ENCODE measurements at places on chromosomes 5 and 9.

GRCh38 chr5:133519191-133519590 is 93.2 kb downstream of the FSTL4 start:
- no peak for DNase-seq

GRCh38 chr9:20804489-20805250 is 120.6 kb downstream of the FOCAD start:
- DNase-seq = no peak

- no peak for DNase-seq
These were observed 33.7 kb downstream of the SNX18 start for GRCh38 chr5:54551292-54551691.

DNA sequence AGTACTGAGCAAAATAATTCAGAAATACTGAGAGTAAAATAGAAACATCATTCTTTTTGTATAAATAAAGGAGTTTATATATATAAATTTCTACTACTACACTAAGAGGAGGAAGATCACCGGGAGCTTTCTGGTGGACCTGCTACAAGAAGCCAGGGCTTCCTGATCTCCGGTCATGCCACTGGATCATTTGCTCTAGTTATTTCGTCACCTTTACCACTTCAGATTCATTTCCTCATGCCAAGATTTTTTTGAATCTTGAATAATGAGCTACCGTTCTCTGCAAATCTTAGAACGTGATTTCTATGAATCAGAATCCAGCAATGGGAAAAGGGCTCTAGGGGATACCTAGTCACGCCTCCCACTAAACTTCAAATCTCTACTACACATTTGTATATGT is 51.9 kb upstream of the TBC1D9B start:
- no peak for DNase-seq

DNA sequence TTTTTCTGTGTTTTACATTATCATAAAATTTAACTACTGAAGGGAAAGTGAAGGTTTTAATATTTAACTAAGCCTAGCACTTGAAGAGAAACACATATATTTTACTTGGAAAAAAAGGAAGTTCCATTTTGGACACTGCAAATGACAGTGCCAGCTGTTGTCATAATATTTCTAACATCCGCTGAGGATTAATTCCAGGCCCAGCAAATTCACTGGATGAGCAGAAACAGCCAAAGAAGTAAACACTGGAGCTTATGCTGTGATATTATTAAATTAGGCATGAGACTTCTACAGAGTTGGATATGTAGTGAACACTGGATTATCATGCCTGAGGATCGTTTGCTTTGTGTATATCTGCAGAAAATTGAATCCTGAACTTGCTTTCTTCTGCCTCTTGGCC is 67.6 kb downstream of the GHR start:
- DNase-seq = no peak

DNA sequence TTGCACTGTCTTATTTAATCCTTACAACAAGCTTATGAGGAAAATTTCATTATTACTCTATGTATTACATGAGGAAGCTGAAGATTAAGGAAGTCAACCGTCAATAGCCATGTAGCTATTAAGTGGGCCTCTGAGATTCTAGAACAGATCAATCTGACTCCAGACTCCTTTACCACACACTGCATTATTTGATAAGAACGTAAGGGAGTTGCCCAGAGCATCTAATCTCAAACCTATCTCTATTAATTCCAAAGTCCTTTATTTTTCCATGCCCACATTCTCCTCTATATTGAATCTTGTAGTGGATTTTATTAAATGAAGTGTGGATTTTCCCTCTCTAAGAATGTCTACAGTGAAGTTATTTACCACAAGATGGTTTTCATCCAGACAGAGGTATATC is 118.2 kb upstream of the MTAP start:
- no peak for DNase-seq

DNA sequence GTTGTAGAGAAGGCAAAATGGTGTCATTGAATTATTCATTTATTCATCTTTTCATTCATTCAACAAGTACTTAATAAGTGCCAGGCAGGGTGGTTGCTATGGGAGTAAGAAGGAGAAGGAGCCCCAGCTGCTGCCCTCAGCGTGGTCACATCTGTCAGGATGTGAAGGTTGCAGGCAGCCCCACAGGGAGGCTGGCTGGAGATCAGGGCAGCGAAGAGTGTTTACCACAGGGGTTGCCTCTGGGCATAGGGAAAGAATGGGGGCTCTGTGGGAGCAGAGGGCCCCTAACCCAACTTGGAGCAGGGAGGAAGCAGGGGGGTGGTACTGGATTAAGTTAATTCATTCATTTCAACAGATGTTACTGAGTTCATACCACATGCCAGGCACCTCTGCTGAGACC is 6.0 kb downstream of the PCDH12 start:
- no peak for DNase-seq

DNA sequence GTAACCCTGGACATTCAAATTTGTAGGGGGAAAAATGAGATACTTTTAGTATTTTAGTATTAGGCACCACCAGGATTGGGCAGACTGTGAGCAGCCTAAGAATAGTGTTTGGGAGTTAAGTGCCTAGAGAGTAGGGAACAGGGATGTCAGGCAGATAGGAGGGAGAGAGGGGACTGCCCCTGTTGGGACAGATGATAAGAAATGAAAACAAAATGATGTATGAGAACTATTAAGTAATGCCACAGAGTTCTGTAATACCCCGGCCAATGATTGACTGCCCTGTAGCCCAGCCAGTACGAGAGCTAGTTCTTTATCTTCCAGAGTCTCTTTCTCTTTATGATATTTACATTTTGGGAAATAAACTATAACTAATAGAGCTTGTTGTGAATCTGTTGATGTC is 24.4 kb downstream of the ARHGAP26 start:
- no peak for DNase-seq

- no peak for DNase-seq
These were observed 40.2 kb upstream of the TRIM32 start for GRCh38 chr9:116646661-116647514.

- DNase-seq = no peak
These were observed 119.0 kb upstream of the SLC25A48 start for GRCh38 chr5:135715267-135716055.

DNA sequence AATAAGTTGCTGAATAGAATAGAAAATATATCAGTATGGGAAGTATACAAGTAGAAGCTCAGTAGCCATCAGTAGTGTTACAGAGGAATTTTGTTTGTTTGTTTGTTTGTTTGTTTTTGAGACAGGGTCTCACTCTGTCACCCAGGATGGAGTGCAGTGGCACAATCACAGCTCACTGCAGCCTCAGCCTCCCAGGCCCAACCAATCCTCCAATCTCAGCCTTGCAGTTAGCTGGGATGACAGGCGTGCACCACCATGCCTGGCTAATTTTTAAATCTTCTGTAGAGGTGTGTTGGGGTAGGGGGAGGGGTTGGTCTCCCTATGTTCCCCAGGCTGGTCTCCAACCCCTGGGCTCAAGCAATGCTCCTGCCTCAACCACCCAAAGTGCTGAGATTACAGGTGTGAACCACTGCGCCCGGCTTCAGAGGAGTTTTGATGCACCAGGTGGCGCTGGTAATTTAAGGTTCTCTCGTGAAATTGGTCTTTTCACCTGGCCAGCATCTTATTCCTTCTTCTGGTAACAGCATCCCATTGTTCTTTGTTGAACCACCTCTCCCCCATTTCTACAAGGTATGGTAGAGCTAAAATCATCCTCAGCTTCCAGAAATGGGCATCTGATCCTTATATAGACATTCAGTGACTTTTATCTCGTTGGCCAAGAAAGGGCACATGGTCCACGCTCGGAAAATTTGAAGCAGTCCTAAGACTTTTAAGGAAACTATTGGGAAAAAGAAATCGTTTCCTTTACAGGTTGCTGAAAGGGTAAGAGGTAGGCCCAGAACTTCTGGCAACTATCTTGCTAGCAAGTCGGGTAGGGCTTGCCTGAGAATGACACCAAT is 157.1 kb downstream of the ARRDC3 start:
- peak; percentile 71 for DNase-seq

DNA sequence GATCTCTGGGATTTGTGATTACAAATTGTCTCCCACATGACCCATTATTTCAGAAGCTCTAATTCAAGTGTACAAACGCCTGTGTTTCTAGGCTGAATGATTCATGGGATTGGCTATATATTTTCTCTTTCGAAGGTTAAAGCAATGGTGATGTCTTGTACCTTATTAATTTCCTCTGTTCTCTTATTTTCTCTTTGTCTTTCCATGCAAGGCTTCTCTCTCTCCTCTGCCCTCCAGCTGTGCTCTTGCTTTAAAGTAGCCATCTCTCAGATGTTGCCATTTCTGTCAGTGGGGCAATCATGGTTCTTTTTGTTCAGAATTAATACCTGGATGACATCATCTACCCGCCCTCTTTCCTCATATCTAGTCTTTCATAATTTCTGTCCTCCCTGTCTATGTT is 184.3 kb upstream of the ATP10B start:
- DNase-seq = no peak

GRCh38 chr5:73816656-73817420 is 190.8 kb downstream of the ARHGEF28 start:
- DNase-seq = no peak

DNA sequence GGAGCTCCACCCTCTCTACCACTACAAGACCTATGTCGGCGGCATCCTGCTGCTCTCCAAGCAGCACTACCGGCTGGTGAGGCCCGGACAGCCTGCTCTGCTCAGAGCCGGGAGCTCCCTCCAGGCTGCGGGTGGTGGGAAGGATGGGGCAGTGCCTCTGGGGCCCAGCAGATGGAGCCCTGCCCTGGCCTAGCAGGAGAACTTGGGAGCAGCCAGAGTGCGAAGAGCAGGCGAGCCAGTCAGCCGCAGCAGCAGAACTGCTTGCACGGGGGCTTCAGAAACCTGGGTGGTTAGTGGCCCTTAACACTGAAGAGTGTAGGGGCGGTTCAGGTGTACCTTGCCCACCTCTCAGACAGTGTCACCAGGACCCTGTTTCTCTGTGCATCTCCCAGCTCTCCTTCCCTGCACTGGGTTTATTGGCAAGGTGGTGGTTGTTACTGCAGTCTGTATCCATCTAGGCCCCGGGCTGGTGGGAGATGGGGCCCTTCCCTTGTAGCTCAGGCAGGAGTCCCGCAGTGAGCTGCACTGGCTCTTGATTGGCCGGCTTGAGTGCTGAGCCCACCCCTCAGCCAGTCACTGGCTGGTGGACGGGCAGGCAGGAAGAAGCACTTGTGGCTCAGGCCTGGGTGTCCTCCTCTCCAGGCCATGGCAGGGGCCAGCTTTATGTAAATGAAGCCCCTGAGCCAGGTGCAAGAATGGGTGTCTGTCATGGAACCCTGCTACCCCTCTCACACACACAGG is 7.7 kb downstream of the B4GALT7 start:
- peak; percentile 65 for DNase-seq

DNA sequence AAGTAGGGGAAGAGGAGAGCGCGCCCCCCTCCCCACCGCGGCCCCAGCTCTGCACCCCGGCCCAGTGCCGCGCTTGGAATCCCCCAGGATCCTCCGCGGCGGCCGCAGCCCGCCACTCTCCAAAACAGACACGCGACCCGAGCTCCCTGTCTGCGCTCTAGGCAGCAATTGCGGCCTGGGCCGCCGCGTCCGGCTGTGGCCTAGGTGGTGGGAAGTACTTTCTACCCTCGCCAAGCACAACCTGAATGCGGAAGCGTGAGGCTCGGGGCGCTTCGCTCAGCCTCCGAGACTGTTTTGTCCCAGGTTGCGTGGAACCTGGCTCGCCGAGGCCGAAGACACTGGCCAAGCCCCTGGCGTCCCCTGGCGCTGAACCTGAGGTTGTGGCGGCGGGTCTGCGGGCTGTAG is 3.3 kb upstream of the FOXB2 start:
- DNase-seq = no peak

DNA sequence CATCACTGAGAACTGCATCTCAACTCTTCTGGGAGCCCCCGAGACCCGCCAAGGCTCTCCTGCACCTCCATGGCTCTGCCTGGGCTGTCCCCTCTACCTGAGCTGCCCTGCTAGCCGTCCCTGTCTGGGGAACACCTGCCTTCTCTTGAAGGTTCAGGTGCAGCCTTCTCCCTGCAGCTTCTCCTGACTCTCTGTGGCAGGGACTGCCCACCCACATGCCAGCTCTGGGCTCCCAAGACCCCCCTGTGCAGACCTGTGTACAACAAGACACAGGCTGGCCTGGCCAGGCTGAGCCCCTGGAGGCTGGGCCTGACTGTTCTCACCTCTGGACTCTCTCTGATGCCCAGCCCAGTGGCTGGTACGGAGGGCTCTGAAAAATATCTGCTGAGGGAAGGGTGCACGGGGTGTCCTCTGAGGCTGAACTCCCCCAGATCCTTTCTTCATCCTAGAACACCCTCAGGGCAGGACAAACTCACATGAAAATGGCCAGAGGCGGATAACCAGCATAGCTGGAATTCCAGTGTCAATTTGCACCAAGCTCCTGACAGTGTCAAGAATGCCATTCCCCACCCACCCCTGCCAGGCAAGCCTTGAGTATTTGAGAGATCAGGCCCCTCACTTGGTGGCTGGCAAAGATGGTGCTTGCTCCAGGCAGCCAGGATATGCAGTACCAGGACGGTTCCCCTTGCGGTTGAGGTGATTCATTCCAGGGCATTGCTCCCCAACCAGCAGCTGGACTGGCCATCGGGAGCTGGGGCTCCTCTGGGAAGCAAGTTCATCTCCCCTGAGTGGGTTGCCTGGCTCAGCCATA is 40.9 kb upstream of the SLC25A51 start:
- DNase-seq = no peak

DNA sequence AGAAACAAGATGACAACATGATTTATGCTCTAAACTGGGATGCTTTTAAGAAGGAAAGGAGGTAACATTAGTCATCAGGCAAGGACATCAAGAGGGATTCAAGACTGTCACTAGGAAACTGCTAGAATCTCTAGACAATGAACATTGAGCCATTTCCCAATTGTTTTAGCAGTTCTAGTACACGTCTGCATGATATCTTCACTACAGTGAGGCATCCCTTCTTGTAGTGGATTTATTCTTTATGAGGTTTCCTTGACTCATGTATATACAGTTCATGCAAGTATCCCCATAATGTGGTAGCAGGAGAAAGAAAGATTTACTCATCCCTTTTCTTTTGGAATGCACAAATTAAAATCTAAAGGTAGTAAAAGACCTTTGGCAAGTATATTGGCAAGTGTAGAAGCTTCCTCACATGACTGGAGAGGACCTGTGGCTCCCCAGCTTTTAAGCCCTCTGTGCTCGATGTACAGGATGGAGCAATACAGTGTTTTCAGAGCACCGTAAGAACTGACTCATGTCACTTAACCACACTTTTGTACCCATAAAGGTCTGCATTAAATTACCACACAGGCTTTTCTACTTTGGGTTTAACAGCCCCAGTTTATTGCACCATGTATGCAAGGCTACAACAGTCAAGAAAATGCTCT is 335.9 kb downstream of the SEMA5A start:
- DNase-seq = no peak

All from CD4-positive, alpha-beta T cell treated with Interleukin-2 at 100 ng/mL for 4 hours (primary cell).